Activated T-cell treated with anti-CD3 and anti-CD28 coated beads, Interleukin-2, amount 50 U/mL, for 48 hours (primary cell): ENCODE measurements at places on chromosomes 3 and 15.

DNA sequence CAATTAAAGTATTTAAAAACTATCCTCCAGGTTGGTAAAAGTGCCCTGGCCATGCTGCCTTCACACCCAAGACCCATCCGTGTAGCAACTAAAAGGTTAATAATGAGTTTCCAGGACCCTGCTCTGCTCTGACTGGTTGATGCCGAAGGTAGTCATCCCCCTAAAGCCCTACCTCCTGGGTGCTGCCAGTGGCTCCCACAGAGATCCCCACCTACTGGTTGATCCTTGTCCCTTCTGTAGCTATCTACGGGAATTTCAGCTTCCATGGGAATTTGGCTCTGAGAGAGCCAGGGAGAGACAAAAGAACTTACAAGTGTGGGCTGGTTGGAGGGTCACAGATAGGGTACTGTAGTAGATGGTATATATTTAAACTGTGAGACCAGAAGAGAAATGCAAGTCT, 110.6 kb upstream of the NANOGP8 start:
- DNase-seq, result no peak

DNA sequence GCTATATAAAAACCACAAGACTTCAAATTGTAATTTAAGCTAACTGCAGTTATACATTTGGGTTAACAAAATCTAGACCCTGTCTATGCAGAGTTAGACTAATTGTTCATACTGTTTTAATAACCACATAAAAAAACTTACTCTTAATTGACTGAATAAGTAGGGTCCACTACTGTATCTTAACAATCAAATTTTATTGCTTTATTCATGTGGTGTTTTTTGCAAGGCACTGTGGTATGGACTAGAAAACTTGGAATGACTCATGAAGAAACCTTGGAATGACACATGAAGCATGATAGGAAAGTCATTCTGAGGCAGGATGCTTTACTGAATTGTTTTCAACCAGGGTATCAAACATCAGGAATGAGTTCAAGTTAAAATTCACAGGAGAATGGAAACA, 2.3 kb downstream of the SERP1 start:
- no peak for DNase-seq

DNA sequence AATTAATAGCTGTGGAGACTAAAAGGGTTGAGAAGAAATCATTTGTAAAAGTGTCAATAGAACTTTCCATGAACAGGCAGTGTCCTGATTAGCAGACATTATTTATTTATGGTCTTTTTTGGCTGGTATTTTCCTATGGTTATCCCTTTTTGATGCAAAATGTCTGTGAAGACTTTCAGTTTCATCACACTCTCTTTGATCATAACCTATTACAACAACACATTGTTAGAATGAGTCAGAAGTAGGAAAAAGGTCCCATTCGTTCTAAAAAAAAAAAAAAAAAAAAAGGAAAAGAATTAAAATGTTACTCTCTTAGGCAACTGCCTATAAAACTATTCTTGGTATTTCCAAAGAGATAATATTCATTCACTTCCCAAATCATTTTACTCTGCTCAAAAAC, 62.1 kb downstream of the SLC49A4 start:
- no peak for DNase-seq

DNA sequence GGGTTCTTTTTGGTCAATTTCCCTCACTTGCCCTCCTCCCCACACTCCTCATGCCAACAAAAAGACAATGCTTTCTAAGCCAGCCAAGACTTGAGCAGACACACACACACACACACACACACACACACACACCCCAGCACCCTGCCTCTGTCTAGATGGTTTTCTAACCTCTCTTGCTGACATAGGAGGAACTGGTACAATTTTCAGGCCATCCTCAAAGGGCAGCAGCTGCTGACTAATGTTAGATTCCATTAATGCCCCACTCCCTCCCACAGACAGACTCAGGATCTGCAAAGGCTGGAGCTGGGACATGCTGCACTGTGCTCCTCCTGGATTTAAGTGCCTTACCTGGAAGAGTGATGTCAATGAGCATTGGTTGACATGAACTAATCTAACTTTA, 438.4 kb downstream of the OCA2 start:
- no peak for DNase-seq

DNA sequence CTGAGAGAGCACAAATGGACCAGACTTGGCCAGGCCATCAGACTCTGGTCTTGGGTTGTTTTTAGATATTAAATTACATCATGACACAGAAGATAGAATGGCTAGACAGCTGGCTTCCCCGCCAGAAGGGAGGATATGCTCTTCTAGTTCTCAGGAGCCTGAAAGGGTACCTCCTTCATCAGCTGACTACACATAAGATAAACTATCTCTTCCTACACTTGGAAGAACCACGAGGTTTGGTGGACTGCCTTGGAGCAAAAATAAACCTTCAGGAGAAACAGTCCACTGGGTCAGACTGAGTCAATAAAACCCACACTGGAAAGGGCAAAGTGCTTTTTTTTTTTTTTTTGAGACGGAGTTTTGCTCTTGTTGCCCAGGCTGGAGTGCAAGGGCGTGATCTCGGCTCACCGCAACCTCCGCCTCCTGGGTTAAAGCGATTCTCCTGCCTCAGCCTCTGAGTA, 26.3 kb upstream of the DYNC1LI1 start:
- DNase-seq, result no peak

GRCh38 chr3:185144784-185145183, 8.1 kb downstream of the C3orf70 start:
- DNase-seq, result no peak

GRCh38 chr15:40328176-40328575, 4.7 kb downstream of the INAFM2 start:
- no peak for DNase-seq

DNA sequence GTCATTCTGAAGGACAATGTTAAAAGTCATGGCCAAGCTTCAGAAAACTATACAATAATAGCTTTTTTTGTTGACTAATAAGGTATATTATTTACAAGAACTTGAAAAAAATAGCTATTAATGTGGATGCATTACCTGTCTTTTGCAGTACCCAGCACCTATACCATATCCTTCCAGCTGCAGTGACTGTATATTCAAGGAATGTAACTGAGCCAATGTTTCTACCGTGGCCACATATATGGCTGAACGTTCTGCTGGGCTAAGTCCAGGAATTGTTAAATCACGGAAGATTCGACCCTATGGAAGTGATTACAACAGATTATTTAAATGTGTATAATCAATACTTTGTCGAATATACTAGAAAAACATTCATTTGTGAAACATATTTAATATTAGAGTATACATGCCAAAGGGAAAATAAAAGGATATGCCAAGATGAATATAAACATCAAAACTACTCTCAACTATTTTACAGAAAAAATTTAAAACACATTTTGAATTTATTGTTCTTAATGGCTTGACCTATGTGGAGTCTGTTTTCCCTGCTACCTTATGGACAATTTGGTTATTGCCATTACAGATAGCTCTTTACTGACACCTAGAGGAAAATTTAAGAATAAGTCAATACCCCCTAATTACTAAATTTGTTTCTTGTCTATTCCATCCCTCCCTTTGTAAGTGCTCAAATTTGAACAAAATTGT, 17.6 kb downstream of the ACAD11 start:
- DNase-seq, result no peak

- no peak for DNase-seq
These were observed 153.7 kb upstream of the GAP43 start for GRCh38 chr3:115469649-115470048.

DNA sequence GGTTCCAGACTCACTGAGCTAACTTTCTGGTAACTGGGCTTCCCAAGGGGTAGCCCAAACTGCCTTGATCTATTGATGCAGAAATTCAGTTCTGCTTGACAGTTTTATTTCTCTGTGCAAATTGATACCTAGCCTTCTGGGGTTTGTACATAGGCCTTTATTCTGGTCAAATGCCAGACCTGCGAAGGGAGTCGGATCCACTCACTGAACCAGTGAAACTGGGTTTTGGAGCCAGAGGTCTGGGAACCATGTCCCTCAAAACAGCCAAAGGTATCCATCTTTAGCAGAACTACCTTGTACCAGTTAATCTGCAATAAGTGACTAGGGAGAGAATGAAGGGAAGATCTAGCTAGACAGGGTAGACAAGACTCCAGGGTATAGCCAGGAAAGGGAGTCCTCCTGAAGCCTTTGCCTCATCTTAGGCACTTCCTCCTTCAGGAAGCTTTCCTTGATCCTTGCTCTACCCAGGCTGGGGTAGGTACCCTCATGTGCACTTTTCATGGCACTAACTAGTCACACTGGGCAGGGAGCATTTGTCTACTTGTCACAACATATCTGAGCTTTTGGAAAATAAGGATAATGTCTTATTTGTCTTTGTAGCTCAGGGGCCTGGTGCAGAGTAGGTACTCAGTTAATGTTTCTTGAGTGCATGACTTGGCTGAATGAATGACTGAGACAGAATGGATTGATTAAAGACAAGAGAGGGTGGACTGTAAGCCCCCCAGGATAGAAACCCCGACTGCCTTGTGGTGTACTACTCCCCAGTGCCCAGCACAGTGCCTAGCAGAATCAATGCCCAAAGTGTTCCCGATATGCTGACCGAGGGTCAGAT, 1.4 kb upstream of the SNX33 start:
- DNase-seq, result no peak

DNA sequence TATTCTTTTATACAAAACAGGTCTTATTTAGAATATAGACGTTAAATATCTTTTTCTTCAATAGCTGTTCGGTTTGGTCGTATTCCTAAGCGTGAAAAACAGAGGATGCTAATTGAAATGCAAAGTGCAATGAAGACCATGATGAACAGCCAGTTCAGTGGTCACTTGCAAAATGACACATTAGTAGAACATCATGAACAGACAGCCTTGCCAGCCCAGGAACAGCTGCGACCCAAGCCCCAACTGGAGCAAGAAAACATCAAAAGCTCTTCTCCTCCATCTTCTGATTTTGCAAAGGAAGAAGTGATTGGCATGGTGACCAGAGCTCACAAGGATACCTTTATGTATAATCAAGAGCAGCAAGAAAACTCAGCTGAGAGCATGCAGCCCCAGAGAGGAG, 16.8 kb downstream of the NR1D2 start:
- no peak for DNase-seq

DNA sequence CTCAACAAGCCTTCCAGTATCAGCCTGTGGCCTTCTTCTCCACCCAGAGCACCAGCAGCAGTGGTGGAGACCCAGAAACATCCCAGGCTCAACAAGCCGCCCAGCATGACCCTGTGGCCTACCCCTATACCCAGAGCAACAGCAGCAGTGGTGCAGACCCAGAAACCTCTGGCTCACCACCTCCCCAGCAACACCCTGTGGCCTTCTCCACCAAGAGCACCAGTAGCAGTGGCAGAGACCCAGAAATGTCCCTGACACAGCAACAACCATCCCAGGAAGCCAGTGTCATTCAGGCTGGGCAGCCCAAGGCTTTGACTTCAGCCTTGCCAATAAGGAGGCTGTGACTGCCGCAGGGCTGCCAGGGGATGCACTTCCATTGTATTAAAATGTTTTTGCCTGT, 16.3 kb upstream of the EMC3 start:
- no peak for DNase-seq

GRCh38 chr3:106130384-106131198, 261.8 kb upstream of the CBLB start:
- DNase-seq, result no peak

- peak; percentile 88 for DNase-seq
These were observed 57.5 kb upstream of the HERC1 start for GRCh38 chr15:63891079-63891767.

- no peak for DNase-seq
These were observed 28.4 kb downstream of the TFRC start for GRCh38 chr3:196053487-196053886.

GRCh38 chr3:66041116-66041515, 2.4 kb upstream of the MAGI1 start:
- no peak for DNase-seq

- DNase-seq, result no peak
These were observed 61.9 kb downstream of the LRRK1 start for GRCh38 chr15:100981086-100981485.

DNA sequence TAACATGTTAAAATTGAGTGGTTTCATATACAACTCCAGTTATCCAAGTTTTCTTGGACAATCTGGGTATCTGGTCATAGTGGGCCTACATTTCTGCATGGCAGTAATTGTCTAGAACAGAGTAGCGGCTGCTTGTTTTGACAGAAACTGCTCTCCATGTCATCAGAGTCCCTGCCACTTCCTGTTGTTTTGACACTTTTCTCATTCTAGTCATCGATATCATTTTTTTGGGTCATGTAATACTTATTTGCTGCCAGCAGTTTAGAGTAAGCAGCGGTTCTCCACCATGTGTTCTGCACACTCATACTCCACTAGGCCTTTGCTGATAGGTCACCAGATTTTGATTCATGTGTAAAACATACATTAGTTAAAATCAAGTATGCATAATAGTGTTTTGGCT, 81.5 kb downstream of the SLC25A26 start:
- DNase-seq, result no peak
